ENCODE measurements at places on chromosomes 6 and 20.
A peak's percentile ranks its signal among the peaks of the same experiment; 100 is the strongest.

DNA sequence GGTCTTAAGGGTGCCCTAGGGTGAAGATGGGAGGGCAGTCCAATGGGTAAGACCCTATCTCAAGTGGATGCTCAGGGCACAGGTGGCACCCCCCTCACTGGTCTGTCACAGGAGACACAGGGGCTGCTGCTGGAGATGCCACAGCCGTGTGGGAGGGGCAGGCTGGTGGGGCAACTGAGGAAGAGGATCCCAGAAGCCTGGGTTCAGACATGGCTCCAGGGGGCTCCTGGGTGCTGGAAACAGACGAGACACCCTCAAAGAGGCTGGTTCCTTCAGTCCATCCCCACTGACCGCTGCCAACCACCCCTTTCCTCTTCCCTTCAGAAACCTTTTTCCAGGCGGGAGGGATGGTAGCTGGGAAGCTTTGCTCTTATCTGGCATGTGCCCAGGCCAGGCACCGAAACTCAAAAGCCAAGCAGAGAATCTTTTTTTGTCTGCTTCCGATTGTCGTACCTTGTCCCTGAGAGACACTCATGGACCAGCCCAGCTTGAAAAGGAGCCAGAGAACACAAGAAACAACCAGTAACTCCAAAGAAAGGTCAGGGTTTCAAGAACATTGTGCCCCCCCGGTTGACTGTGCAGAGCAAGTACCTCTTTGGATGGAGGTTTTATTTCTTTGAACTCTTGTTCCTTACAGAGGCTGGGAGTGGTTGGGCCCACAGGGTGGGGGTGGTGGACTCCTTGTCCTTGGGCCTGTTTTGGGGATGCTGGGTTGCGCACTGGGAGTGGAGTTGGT is 28.5 kb upstream of the EMILIN3 start:
- no peak for DNase-seq

GRCh38 chr6:34288581-34288980 is 39.8 kb upstream of the SMIM29 start:
- DNase-seq = no peak

DNA sequence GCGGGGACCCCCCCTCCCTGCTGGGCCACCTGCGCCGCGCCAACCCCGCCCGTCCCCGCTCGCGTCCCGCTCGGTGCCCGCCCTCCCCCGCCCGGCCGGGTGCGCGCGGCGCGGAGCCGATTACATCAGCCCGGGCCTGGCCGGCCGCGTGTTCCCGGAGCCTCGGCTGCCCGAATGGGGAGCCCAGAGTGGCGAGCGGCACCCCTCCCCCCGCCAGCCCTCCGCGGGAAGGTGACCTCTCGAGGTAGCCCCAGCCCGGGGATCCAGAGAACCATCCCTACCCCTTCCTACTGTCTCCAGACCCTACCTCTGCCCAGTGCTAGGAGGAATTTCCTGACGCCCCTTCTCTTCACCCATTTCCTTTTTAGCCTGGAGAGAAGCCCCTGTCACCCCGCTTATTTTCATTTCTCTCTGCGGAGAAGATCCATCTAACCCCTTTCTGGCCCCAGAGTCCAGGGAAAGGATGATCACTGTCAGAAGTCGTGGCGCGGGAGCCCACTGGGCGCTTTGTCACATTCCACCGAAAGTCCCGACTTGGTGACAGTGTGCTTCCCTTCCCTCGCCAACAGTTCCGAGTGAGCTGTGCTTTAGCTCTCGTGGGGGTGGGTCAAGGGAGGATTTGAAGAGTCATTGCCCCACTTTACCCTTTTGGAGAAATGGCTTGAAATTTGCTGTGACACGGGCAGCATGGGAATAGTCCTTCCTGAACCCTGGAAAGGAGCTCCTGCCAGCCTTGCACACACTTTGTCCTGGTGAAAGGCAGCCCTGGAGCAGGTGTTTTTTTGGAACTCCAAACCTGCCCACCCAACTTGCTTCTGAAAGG is 2.1 kb downstream of the VEGFA start:
- DNase-seq = no peak

GRCh38 chr20:44776980-44777379 is 31.3 kb downstream of the KCNK15 start:
- DNase-seq = no peak

- DNase-seq = no peak
These were observed 749.7 kb downstream of the MAFB start for GRCh38 chr20:39939241-39939865.

GRCh38 chr6:99905209-99906106 is 88.6 kb downstream of the MCHR2 start:
- peak; percentile 21 for DNase-seq

DNA sequence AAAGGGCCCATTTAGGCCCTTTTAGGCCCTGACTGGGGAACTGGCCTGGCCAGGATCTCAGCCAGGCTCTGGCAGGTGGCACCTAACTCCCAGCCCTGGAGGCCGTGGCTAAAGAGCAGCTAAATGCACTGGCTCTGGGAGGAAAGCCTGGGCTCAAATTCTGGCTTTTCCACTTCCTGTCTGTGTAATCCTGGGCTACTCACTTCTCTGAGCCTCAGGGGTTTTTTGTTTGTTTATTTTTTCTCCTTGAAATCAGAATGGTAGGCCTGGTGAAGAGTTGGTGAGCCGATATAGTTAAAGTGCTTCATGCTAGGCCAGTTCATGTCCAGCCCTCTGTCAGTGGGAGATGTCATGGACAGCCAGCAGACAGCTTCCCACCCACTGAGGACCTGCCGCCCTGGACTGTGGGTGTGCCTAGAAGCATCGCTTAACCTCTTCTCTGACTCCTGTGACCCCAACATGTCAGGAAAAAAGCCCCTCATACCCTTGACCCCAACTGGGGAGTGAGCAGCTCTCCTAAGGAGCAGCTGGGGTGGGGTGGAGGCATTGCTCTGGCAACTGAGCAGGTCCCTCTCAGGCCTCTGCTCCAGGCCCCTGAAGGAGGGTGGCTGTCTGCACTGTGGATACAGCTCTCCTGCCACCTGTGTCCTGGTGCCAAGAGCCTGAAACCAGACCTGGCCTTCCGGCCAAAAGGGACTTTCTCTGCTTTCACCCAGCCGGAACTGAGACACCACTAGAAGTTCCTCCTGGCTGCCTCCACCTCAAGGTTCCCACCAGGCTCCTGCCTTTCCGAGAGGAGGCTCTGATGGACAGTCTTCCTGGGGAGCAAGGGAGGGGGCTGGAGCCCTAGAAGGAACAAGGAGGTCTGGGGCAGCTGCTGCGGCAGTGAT is 57.2 kb upstream of the MYL9 start:
- no peak for DNase-seq

GRCh38 chr6:127341471-127342202 is 1.8 kb downstream of the ECHDC1 start:
- DNase-seq = no peak

DNA sequence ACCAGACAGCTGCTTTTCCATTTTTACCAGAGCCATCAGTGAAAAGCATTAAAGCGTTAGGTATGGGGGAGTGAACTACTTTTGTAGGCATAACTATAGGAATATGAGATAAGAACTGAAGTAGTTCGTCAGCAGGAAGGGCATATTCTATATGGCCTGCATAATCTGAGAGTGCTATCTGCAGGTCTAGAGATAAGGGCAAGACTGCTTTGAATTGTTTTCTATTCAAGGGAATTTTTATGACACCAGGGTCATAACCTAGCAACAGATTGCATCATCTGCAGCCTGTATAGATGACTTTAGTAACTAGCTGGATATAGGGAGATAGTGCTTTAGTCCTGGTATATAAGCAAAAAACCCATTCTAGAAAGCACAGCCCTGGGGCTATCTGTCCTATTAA is 437.3 kb upstream of the HTR1E start:
- DNase-seq = no peak

DNA sequence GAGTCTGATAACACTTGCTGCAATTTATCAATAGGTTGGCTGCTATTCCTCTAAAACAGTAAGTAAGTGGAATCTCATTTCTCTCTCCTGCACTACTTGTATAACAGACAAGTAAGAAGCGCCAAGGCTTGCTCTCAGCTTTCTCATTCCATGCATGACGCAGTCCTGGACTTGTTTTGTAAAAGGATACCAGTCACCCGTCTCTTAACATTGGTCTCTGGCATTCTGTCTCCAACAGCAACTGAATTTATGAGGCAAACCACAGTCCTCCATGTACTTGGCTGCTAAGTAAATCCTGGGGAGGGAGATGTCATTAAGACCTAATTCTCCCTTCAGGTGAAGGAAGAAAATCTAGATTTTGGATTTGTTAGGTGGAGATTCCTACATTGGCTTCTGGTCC is 115.4 kb downstream of the OPN5 start:
- DNase-seq = no peak

DNA sequence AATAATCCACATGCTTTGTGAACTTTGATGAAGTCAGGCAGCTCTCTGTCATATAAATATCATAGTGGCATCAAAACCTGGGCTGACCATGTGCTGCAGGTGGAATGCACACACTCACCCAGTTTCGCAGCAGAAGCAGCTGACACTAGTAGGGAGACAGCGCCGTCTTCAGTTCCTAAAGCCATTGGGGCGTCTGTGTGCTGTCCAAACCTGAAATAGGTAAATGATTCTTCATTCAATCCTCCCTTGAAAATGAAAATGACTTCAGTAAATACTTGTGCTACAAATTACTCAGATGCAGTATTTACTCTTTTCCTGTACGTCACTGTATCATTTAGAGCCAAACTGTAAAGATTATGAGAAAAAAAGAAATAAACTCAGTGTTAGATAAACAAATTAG is 127.5 kb downstream of the EYA4 start:
- DNase-seq = no peak

DNA sequence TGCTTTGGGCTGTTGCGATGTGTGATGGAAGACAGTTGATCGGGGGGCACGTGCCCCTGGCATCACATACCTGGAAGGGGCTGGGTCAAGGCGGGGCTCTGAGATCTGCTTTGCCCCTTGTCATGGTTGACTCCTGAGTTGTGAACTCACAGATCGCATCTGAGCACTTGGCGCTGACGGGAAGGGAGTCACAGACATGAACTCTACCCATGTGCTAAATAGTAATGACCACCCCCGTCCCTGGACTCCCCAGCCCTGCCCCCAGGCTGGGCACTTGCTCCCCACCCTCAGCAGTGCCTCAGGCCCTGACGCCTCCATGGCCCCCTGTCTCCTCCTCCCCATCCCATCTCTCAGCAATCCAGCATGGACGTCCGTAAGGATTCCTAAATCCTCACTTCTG is 107.0 kb downstream of the SYNDIG1 start:
- no peak for DNase-seq

DNA sequence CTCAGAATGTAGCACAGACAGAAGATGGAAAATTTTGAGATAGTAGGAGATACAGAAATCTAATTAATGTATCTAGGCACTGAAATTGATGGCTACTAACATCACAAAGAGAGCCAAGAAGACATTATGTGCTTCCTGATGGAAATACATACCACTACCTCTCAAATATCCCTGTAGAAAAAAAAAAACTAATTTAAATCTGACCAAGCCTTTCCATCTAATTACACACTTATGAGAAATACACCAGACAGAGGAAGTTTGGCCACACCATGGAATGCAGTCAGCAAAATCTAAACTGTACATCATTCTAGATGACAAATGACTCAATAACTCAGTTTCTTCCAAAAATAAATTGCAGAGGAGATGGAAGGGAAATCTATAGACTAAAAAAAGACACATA is 18.9 kb downstream of the VPS52 start:
- DNase-seq = no peak

GRCh38 chr6:52575502-52575892 is 1.4 kb downstream of the TRAM2 start:
- DNase-seq = no peak

- DNase-seq = no peak
These were observed 82.1 kb downstream of the KCNB1 start for GRCh38 chr20:49400410-49400809.

DNA sequence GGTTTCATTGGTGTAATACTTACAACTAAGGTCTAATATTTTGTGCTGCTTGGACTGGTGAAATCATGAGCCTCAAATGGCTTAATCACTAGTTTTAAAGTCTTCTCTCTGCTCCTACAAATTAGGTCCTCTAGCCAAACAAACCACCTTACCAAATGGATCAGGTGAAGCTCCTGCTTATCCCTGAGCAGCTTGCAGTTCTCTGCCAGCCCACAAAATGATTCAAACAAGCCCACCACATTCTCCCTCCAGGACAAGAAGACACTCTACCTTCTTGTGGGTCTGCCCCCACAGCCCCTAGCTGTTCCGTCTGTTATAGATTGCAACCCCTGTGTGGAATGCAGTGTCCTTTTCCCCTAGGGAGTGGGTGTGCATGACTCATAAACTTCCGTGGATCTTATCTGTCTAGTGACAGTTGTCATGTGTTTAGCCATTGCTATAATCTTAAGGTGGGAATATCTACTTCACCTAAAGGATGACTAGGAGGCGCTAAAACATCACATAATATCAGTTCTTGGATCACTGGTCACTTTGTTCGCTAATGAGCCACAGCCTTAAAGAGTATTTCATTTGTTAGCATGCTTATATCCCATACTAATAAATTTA is 940.5 kb upstream of the MANEA start:
- no peak for DNase-seq

DNA sequence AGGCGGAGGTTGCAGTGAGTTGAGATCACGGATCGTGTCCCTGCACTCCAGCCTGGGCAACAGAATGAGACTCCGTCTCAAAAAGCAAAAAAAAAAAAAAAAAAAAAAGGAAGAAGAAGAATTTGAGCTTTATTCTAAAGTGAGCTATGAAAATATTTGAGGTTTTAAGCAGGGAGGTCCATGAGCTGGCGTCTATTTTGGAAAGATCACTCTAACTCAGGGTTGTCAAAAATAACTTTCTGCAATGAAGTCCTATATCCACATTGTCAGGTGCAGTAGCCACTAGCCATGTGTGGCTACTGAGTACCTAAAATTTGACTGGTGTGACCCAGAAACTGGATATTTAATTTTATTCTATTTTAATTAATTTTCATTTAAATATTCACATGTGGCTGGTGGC is 217.1 kb downstream of the PTPRT start:
- no peak for DNase-seq

All from keratinocyte (primary cell).